Osteoblast (primary cell): ENCODE measurements at places on chromosomes 5 and 9.

GRCh38 chr5:6595405-6595804 is 37.4 kb downstream of the NSUN2 start:
- DNase-seq, result no peak
- H3K27ac ChIP-seq, result no peak overlapping the region
- peaks cover 14% of the 10 kb centered on the region for H3K4me1 ChIP-seq
- no peak overlapping the region for H3K4me3 ChIP-seq
- H3K36me3 ChIP-seq, result peaks cover 37% of the 10 kb centered on the region
- no peaks in the 10 kb centered on the region for H3K27me3 ChIP-seq

DNA sequence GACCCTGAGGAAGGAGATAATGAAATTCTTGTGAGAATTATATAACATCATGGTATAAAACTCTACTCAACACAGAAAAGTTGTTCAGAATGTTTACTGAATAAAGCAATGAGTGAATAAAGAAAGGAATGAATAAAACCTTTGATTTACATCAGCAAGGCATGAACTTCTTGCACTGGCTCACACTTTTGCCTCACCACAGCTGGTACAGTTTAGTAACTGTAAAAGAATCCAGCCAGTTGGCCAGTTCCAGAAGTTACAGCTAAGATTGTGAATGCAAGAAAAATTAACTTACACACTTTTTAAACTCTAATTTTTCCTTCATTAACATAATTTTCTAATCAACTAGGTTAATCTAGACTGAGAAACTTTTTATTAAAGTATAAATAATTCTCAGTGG is 490.9 kb downstream of the NFIB start:
- H3K27me3 ChIP-seq, result peaks cover 9% of the 10 kb centered on the region
- no peaks in the 10 kb centered on the region for H3K4me1 ChIP-seq
- DNase-seq, result no peak
- H3K27ac ChIP-seq, result no peak overlapping the region
- H3K4me3 ChIP-seq, result no peak overlapping the region

- no peak for DNase-seq
- H3K4me1 ChIP-seq, result no peaks in the 10 kb centered on the region
- H3K36me3 ChIP-seq, result no peaks in the 10 kb centered on the region
- no peak overlapping the region for H3K4me3 ChIP-seq
- H3K27me3 ChIP-seq, result peaks cover 6% of the 10 kb centered on the region
Measured at GRCh38 chr9:86200599-86201162, 58.8 kb downstream of the C9orf153 start.

GRCh38 chr9:92931606-92932005 is 15.7 kb upstream of the FGD3 start:
- H3K27ac ChIP-seq, result no peak overlapping the region
- no peak overlapping the region for H3K4me3 ChIP-seq
- peaks cover 2% of the 10 kb centered on the region for H3K27me3 ChIP-seq
- H3K36me3 ChIP-seq, result no peaks in the 10 kb centered on the region
- no peak for DNase-seq

DNA sequence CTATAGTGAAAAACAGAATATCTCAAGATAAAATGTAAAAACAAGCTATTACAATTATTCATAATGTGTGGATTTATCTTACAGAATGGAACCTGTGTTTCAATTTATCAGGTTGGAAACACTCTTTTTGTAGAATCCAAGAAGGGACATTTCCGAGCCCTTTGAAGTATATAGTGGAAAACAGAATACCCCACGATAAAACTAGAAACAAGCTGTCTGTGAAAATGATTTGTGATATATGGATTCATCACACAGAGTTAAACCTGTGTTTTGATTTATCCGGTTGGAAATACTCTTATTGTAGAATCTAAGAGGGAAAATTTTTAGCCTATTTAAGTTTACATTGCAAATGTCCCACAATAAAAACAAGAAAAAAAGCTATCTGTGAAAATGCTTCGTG is 388.2 kb downstream of the PRDM9 start:
- H3K4me1 ChIP-seq, result no peaks in the 10 kb centered on the region
- H3K27ac ChIP-seq, result no peak overlapping the region
- no peaks in the 10 kb centered on the region for H3K27me3 ChIP-seq
- H3K36me3 ChIP-seq, result no peaks in the 10 kb centered on the region
